NCI-H146 (cell line): ENCODE measurements at places on chromosomes 4 and X.

DNA sequence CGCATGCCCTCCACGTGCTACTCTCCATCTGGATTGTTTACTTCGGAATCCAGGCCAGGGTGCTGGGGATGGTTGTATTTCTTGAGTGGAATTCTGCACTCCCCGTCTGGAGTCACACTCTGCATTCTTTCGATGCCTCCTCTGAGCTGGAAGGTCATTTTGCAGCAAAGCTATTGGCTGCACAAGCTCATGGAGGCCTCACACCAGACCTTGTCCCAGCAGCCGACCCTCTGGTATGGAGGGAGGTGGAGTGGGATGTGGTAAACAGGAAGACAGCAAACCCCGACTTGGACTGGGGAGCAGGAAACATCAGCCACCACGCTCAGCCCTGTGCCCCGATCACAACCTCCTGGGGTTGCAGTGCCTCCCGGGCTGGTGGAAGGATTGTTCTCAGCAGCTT lies 225.3 kb upstream of the LNX1 start:
- DNase-seq = no peak

- no peak for DNase-seq
Observed at GRCh38 chr4:168537571-168537970, 40.7 kb downstream of the PALLD start.

DNA sequence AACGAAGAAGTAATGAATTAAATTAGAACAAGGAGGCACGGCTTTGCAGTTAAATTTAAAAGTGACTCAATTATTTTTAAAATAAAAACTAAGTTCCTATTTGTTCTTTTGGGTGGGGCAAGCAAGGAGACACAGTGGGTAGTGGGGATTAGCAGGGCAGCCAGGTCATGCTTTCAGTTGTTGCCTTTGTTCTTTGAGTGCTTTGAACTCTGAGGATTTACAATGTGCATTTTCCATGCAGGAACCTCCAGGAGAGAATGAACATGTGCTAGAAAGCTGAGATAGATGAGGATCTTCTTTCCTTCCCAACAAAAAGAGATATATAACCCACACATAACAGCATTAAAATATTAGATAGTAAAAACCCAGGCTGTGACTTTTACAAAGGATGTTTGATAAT lies 420.4 kb upstream of the CTSO start:
- no peak for DNase-seq

DNA sequence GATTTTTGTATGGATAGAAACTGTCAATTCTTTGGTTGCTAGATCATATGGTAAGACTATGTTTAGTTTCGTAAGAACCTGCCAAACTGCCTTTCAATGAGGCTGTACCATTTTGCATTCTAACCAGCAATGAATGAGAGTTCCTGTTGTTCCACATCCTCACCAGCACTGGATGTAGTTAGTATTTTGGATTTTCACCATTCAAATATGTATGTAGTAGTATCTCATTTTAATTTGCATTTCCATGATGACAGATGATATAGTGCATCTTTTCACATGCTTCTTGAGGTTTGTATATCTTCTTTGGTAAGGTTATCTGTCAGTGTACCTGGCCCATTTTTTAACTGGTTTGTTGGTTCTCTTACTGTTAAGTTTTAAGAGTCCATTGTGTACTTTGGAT lies 34.6 kb downstream of the CLOCK start:
- no peak for DNase-seq

GRCh38 chr4:48068182-48068581 lies 51.6 kb downstream of the NIPAL1 start:
- DNase-seq = no peak
